ENCODE measurements at places on chromosomes 7 and 10.

DNA sequence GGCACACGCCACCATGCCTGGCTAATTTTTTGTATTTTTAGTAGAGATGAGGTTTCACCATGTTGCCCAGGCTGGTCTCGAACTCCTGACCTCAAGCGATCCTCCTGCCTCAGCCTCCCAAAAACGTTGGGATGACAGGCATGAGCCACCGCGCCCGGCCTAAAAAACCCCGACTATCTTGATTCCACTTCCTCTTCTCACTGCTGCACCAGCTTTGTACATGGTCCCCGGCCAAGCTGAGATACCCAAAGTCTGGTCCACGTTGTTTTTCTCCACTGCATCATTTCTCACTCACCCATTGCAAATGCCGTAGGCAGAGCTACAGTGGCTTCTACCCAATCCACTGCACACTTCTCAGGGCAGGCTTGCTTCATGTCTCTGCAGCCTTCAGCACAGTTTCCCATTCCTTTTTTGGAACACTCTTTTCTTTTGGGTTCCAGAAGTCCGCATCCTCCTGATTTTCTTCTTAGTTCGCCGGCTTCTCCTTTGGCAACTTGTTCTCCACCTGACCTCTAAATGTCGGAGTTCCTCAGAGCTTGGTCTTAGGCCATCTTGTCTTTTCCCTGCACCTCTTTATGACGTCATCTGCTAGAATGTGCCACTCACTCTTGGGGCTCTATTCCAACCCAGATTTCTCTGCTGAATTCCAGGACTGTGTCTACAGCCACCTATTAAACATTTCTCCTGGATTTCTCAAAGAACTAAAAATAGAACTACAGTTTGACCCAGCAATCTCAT lies 6.0 kb upstream of the GNB2 start:
- DNase-seq, result no peak

DNA sequence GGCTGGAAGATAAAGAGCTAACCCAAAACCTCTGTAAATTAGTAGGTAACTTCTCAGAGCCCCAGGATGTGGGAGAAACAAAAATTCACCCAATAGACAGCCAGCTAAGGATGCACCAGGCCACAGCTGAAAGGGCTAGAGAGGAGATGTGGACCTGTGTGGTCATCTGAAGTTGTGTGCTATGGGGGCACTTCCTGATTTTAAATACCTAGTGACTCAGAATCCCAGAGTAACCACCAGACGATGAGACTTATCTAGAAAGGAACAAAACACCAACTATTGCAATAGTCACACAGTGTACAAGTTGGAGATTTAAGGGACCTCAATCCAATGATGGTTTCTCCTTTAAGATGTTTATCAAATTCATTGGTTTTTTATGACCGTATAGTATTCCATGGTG lies 408.3 kb upstream of the ANKRD30A start:
- DNase-seq, result no peak

GRCh38 chr7:132381742-132382472 lies 194.4 kb downstream of the PLXNA4 start:
- DNase-seq, result no peak

GRCh38 chr10:52662256-52662655 lies 110.3 kb downstream of the MBL2 start:
- no peak for DNase-seq

DNA sequence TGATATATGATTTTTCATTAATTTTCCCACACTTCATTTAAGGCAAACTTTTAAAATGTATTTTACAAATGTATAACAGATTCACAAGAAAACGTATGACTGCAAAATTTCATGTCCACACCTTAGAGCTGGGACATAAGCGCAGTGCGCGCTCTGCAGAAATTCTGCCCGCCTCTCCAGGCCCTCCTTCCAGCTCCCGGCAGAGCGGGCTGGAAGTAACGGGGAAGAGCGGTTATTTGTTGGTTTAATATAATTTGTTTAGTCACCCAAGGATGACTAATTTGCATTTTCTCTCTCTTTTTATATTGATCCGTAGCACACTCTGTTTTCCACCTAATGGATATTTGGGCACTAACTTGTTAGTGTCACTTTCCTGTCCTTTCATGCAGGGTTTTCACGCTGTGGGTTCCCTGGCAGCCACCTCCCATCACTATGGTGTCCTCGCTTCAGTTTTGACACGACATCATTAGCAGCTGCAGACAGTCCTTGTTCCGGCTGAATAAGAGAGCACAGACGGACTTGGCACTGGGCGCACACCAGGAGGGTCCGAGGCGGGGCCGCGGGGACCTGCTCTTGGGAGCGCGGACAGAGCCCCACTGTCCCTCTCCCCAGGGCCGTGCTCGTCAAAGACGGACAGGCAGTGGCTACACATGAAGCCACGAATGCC lies 129.2 kb upstream of the SEC61G start:
- DNase-seq, result no peak

Data from activated CD8-positive, alpha-beta memory T cell treated with anti-CD3 and anti-CD28 coated beads for 4 hours (primary cell).